ENCODE measurements at places on chromosomes 2 and 18.

- DNase-seq = no peak
Measured at GRCh38 chr18:70822691-70823090, 533.8 kb downstream of the SOCS6 start.

GRCh38 chr2:71759060-71759459, 305.7 kb downstream of the DYSF start:
- no peak for DNase-seq

DNA sequence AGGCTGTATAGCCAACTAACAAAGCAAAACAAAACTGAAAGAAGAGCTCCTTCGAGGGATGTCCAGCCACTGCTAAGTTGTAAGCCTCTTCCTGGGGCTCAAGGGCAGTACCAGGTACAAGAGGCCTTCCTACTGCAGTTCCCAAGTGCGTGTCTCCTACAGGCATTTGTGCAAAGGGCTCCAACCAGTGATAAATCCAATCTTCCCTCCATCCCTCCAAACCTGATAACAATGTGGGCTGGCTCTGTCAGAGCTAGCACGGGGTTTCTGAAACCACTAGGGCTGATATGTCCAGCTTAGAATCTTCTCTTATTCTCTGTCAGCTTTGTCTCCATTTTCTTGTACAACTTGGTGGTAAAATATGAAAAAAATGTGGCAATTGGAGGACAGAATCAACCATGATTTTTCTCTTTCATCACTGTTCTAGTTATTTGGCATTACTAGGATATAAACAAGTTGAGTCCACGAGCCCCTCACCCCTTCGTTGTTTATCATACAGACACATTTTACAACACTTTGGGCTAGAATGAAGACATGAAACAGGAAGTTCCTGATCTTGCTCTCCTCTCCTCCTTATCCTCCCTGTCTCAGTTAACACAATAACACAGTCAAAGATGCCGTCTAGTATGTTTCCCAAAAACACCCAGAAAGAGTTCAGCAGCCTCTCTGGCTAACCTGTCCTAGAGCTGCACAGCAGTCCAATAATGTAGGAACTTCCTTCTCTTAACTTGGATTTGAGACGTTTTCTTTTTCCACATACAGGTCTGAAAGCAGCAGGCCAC, 35.4 kb upstream of the WIPF1 start:
- no peak for DNase-seq

DNA sequence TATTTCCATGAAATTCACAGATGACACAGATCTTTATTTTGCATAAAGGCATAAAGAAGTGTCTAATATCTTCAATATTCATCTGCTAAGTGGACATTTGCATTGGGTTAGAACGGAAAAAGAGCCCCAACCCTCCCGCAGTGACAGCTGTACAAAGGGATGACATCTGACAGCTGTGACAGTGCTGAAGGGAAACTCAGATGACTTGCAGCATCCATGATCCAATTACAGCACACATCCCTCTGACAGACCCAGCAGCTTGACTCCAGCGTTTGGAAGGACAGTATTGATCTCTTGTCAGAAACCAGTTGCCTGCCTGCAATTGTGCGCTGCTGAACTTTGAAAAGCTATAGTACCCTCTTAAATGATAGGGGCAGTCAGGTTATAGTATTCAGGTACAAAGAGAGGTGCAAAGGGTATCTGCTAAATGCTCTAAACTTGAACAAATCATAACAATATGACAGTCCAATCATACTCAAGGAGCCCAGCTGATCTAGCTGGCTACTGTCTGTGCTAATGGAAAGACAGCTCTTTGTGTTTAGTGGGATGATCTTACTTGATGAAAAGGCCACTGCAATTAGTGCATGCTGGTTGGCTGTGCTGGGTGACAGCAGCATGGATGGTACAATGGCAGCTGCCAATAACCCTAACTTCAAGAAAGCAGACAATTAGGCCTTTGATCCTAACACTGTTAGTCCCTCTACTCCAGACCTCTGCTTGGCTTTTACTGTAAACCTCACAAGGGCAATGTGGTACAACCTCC, 599.2 kb downstream of the NR4A2 start:
- DNase-seq = no peak

GRCh38 chr2:179936654-179937053, 70.4 kb downstream of the CWC22 start:
- no peak for DNase-seq

GRCh38 chr2:208253600-208254117, 1.2 kb downstream of the IDH1 start:
- DNase-seq = no peak

DNA sequence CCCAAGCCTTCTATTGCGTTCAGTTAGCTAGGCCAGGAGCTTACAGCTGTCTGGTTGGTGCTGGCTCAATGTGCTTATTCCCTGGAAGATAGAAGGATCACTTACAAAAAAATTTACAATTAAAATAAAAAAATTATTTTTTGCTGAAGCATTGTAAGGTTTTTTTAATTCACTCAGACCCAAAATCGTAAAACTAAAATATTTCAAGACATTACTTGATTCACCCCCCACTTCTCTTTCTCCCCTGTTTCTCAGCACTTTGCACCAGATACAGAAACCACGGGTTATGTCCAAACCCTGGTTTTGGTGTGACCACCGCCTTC, 911 bp upstream of the PTPRM start:
- DNase-seq = no peak

GRCh38 chr2:57981083-57981768, 65.4 kb upstream of the VRK2 start:
- DNase-seq = no peak

DNA sequence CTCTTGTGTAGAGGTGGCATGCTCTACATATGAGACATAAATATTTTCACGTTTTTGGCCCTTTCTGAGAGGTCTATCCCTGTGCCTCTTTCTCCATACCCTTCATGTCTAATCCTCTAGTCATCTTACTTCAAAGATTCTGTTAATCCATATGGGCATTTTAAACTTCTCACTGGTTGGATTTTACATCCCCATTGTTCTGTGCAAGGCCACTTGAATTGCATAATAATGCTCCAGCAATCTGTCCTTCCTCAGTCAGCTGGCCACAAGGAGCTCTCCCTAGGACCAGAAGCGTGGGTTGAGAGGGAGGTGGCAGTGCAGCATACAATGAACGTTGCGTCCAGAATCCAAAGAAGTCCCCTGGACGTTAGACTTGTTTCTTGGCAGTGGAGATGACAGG, 58.2 kb downstream of the TDRD15 start:
- DNase-seq = no peak

DNA sequence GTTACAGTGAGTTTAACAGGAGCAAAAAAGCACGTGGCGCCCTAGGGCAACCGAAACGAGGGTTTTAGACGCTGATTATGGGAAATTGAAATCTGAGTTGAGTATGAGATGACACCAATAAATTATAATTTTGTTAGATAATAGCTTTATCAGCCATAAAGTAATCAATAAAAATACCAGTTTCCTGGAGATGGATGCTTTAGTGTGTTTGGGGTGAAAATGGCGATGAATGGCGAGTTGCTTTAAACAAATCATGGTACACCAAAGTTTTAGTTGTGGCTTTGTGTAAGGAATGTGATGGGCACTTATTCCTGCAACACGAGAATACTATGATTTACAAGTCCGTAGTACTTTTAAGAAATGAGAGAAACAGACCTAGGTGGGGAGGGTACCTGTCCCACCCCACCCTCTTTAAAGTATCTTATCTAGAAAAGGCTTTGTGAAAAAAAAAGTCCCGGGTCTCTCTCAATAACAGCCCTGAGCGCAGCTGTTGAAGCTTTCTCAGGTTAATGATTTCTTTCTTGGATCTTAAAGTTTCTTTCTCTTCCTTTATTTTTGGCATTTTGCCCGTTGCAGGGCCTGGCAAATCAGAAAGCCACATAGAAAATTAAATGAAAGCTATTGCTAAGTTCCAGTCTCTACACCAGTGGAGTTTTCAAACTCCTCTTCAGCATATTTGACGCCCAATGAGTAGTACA, 1.5 kb upstream of the RRM2 start:
- DNase-seq = no peak

DNA sequence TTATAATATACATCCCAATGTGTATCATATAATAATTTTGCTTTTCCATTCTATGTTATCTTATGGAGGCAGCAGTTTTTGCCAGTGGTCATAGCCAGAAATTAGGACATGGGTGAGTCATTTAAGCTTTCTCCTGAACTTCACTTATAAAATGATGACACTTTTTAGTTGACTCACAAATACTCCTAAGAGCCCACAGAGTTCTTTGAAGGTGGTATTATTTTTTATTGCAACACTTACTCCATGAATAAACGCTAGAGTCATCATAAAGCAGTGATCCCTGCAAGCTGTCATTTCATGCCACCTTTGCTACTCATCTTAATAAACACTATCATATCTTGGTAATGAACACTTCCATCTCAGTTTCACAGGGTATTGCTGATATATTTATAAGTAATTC, 69.9 kb upstream of the MAPRE2 start:
- DNase-seq = no peak

DNA sequence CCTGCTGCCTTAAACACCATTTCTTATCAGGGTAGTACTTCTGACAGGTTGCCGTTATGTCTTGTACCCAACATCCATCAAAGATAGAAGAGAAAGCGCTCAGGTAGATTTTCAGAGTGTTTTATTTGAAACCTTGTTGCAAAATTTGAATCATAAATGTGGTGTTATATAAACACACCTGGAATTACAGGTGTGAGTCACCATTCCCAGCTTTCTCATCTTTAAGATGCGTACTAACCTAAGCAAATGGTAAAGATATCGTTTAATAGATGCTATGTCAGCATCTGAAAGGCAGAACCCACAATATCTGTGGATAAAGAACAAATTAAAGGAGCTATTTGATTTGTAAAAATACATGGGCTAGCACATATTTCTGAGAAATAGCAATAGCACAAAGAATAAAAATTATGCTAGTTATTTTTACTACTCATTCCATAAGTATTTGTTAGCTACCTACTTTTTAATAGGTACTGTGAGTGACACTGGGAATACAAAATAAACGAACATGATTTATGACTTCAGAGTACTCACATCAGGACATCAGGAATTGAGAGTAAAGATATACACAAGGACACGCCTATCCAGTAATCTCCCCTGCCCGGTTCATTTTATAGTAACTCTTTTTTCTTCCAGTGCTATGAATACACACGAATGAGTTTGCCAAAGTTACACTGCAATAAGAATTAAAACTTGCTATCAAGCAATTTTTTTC, 193.8 kb downstream of the RBM43 start:
- DNase-seq = no peak

DNA sequence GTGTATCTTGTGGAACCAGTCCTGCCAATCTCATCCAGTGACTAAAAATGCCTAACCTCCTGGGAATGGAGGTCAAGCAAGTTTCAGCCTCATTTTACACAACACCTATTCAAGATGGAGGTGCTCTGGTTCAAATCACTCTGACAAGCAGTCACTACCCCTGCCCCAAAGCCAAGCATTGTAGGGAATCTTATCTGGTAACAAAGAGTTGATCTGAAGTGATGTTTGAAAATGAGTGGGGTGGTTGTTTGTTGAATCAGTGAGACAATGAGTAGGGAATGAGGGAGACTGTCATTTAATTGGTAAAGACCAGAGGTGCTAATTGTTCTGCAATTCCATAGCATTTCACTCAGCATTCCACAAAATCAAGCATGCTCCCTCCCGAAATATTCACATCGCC, 132.0 kb downstream of the RND3 start:
- DNase-seq = no peak

DNA sequence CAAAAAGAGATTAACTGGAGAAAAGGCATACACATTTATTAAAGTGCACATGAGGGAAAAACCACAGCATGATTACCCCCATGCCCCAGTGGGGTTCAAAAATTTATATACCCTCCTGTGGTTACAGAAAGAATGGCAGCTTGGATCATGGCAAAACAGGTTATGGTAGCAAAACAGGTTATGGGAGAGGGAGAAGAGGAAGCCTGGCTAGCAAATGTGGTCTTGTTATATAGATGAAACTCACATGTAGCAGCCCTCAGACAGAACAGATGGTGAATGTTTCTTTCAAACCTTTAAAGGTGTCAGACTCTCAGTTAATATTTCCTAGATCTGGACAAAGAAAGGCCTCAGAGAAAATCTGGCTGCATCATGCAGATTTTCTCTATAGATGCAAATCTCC, 178.2 kb upstream of the ZC3H15 start:
- DNase-seq = no peak

- DNase-seq = no peak
Measured at GRCh38 chr18:2240311-2240705, 331.0 kb downstream of the METTL4 start.

DNA sequence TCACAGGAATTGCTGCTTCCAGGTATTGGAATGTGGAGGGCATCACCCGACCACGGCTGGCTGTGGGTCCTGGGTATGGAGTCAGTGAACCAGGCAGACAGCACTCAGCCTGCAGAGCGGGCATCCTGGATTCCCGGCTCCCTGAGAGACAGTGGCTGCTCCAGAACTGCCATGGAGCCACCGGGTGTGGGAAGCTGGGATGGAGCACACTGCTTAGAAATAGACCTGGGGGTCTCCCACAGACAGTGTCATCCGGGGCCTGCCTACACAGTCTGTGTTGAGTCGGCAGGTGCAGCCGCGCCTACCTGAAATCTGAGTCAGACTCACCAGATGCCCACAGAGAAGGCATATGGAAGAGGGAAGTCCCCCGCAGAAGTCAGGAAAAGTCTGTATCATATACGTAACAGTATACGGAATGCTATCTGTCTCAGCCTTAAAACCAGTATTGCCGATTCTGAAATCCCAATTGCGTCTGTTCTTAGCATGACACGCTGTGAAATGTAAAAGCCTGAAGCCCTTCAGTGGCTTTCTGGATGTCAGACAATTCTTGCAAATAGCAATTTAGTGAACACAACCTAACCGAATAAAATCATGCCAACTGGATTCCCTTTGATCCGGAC, 509.7 kb upstream of the MYT1L start:
- DNase-seq = no peak

GRCh38 chr2:216661639-216662375, 28.6 kb downstream of the IGFBP2 start:
- no peak for DNase-seq

- DNase-seq = no peak
Measured at GRCh38 chr2:107648781-107649404, 177.8 kb upstream of the RGPD4 start.

- no peak for DNase-seq
Measured at GRCh38 chr2:127640082-127641072, 5.6 kb upstream of the GPR17 start.
